ENCODE measurements at places on chromosomes 1 and 21.

DNA sequence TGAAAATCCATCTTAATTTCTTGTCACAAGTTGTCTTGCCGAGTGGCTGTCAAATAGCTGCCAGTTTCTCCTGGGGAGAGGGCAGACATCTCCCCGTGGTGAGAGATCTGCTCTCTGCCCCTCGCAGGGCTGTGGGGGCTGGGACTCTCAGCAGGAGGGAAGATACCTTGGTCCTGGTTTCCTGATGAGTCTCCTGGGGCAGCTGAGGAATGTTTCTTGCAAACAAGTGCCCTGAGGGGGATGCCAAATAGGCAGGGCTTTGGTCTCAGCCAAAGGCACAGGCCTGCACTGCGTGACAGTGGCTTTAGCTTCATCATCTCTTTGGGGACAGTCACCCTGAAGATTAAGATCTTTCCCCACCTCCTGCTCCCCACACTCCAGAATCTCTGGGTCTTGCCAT, 40.9 kb downstream of the SYT6 start:
- no peak for DNase-seq

DNA sequence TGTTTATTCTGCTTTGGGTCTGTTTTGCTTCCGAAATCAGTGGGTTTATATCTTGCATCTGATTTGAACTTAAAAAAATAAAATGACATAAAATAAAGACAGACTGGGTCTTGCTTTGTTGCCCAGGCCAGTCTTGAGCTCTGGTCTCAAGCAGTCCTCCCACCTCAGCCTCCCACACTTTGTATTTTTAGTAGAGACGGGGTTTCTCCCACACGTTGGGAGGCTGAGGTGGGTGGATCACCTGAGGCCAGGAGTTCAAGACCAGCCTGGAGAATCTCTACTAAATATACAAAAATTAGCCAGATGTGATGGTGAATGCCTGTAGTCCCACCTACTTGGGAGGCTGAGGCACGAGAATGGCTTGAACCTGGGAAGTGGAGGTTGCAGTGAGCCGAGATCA, 5.9 kb downstream of the ZYG11A start:
- no peak for DNase-seq

- DNase-seq, result no peak
These were observed 553.8 kb upstream of the CAMK1G start for GRCh38 chr1:209029737-209030136.

DNA sequence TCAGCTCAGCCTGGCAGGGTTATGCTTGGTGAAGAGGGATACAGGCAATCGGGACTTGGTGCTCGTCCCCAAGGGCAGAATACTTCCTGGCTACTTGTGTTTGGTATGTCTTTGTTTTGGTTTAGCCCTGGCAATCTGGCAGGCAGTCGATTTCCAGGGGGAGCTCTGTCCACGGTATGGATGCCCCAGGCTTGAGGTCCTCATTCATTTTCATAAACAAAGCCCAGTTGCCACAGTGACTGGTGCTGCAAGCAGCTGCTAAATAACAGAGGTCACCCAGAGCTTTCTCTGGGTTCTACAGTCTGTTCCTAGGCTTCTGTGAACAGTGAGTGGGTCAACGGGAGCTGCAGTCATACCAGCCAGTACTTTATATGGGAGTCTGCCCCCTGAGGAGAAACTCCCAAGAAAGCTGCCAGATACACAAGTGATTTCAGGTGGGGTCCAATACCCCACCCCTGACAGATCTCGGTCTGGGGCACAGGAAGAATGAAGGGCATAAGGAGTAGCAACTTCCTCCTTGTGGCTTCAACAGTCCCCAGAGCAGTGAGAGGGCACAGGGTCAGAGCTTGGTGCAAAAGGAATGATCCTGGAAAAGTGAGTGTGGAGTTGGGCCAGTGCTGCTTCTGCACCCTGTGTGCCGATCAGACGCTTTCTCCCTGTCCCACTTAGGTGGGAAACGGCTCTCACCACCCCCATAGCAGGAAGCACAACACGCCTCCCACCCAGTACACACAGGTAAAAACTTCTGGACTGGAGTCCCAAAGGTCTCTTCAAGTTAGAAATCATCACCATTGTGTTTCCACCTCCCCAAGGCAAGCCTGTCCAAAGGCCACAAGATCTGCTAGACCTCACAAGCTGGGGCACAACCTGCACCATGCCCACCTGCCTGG, 55.5 kb downstream of the TGFBR3 start:
- no peak for DNase-seq

DNA sequence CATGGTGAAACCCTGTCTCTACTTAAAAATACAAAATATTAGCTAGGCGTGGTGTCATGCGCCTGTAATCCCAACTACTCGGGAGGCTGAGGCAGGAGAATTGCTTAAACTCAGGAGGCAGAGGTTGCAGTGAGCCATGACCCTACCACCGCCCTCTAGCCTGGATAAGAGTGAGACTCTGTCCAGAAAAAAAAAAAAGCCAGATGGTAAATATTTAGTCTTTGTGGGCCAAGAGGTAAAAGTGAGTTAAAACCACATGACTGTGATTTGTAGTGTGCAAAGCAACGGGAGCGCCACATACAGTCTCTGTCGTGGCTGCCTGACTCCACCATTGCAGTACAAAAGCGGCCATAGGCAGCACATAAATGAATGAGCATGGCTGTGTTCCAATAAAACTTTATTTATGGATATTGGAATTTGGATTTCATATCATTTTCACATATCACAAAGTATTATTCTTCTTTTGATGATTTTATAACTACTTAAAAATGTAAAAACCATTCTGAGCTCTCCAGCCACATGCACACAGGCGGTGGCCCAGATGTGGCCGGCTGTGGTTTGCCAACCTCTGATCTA, 51.8 kb upstream of the CASZ1 start:
- no peak for DNase-seq
